HuH-7.5 (cell line): ENCODE measurements at places on chromosomes 7 and 10.

GRCh38 chr10:73920089-73920488, 9.2 kb downstream of the PLAU start:
- DNase-seq, result no peak

- DNase-seq, result no peak
Measured at GRCh38 chr7:130912082-130912861, 178.3 kb upstream of the KLF14 start.

DNA sequence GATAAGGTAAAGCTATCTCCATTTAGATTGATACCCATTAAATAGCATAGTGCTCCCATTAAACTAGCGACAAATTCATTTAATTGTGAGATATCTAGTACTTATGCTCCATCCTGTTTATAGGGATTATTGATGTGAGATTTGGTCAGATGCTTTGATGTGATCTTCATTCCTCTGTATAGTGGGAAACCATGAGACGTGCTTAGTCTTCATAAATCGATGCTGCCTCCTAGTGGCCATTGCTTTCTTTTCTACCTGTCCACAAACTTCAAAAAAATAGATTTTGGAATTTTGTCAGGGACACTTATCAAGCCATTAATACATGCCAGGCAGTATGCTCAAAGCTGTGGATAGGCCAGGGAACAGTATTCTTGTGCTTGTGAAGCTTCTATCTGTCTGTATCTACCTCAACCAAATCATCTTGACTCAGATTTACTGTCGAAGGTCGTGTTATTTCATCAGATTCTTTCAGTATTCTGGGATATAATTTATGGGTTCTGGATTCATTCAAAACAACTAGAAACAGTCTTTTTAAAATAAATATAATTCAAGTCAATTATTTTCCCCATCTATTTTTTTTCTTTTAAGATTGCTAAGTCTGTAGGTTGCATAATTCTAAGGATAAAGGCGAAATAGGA, 12.0 kb downstream of the LSM8 start:
- DNase-seq, result no peak

GRCh38 chr7:132489776-132490237, 86.5 kb downstream of the PLXNA4 start:
- no peak for DNase-seq

GRCh38 chr10:97311111-97311626, 7.9 kb upstream of the FRAT1 start:
- DNase-seq, result no peak
